ENCODE measurements at places on chromosomes 11 and 22. TPM values are rescaled to one million over a fixed set of nuclear protein-coding genes. Genes with fewer than 3 reads are reported as not detected.

GRCh38 chr22:27720860-27721259 lies 80.7 kb downstream of the MN1 start:
- no peaks in the 10 kb centered on the region for H3K36me3 ChIP-seq
- no peak overlapping the region for H3K4me3 ChIP-seq
- H3K27ac ChIP-seq, result no peak overlapping the region
- H3K4me1 ChIP-seq, result no peaks in the 10 kb centered on the region

Gene C11orf54
- total RNA-seq, result 31.0 TPM

- peaks cover 14% of the 10 kb centered on the region for H3K4me1 ChIP-seq
- no peak overlapping the region for H3K4me3 ChIP-seq
- H3K36me3 ChIP-seq, result no peaks in the 10 kb centered on the region
- DNase-seq, result no peak
- H3K27ac ChIP-seq, result no peak overlapping the region
- no peaks in the 10 kb centered on the region for H3K27me3 ChIP-seq
Measured at GRCh38 chr22:45912910-45913309, 64.1 kb downstream of the WNT7B start.

GRCh38 chr11:111179184-111179910 lies 66.2 kb upstream of the POU2AF2 start:
- no peaks in the 10 kb centered on the region for H3K4me1 ChIP-seq
- H3K4me3 ChIP-seq, result no peak overlapping the region
- no peak for DNase-seq
- H3K27ac ChIP-seq, result no peak overlapping the region

Gene CCDC157
- total RNA-seq, result 2.1 TPM

DNA sequence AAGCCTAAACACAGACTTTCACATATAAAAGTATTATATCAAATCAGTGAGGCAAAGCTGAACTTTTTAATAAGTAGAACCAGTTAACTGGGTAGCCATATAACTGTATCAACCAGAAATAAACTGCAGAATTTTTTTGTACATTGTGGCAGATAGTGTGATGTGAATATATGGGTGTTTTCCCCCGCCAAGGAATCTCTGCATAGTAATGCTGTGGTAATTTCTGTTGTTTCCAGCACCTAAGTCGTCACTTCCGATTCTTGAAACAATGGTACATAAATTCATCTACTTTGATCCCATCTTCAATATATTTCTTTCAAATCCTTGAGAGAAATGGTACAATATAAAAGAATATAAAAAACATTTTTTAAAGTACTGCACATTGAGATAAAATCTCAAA lies 39.6 kb downstream of the NARS2 start:
- H3K4me3 ChIP-seq, result no peak overlapping the region
- H3K27me3 ChIP-seq, result no peaks in the 10 kb centered on the region
- no peaks in the 10 kb centered on the region for H3K36me3 ChIP-seq
- DNase-seq, result no peak

GRCh38 chr11:10461276-10461790 lies 6.3 kb downstream of the AMPD3 start:
- no peak for DNase-seq
- no peaks in the 10 kb centered on the region for H3K27me3 ChIP-seq
- H3K4me1 ChIP-seq, result peaks cover 2% of the 10 kb centered on the region
- H3K4me3 ChIP-seq, result no peak overlapping the region
- no peak overlapping the region for H3K27ac ChIP-seq

Gene KRTAP5-7
- total RNA-seq, result not detected

DNA sequence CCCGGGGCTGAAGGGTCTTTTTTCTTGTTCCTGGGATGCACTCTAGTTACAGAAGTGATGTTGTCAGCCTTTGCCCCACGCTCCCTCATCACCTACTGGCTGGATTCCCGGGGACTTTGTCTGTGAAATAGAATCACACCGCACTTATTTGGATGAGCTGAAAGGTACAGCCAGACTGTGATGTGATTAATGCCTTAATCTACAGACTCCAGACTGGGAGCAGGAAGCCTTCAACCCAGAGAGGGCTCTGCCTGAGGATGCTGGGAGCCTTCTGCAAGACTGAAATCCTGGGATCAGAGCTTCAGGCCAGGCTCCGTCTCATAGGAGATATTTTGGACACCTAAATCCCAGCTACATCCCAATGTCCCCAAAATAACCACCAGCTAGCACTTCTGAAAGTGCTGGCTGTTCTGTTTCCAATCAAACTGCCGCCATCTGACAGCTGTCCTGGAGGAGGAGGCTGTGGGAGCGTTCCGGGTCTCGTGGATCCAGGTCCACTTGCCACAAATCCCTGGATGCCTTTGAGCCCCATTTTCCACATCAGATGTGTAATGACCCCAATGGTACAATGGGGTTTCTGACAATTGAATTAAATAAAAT lies 688.5 kb downstream of the TBC1D22A start:
- H3K36me3 ChIP-seq, result no peaks in the 10 kb centered on the region
- DNase-seq, result no peak
- no peaks in the 10 kb centered on the region for H3K27me3 ChIP-seq
- no peak overlapping the region for H3K27ac ChIP-seq
- H3K4me1 ChIP-seq, result no peaks in the 10 kb centered on the region

DNA sequence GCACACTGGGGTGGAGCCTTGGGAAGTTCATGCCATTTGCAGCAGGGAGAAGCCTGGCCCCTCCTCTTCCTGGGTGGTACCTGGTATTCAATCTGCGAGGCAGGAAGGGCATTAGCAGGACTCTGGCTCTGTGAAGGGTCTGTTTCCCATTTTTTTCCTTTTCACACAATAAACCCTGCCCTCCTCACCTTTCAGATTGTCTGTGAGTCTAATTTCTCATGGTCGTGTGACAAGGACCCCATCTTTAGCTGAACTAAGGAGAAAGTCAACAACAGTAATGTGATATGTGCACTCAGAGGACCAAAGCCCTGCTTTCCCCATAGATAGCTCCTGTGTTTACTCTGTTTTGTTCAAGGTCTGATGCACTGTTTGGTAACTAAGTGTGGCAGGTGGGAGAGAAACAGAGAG lies 26.6 kb upstream of the CASP4 start:
- H3K27ac ChIP-seq, result no peak overlapping the region
- no peak for DNase-seq
- no peaks in the 10 kb centered on the region for H3K27me3 ChIP-seq
- no peak overlapping the region for H3K4me3 ChIP-seq
